ENCODE measurements at places on chromosomes 3 and 15.

DNA sequence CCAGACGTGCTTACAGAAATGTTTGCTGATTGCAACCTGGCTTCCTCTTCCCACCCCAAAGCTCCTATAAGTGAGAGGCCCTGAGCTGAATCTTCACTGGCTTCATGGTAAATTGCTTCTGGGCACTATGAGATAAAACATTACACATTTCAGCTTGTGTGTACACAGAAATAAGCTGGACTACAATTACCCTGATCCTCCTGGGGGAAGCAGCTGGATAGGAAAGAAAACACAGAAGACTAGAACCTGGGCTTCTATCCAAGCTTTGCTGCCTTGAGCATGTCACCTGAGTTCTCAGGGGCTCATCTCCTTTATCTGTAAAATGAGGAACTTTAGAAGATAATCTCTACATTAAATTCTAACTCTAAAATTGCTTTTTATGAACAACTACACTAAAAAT lies 40.3 kb downstream of the THBS1 start:
- DNase-seq: no peak

- DNase-seq: no peak
These were observed 34.4 kb upstream of the SLC6A1 start for GRCh38 chr3:10957976-10958749.

DNA sequence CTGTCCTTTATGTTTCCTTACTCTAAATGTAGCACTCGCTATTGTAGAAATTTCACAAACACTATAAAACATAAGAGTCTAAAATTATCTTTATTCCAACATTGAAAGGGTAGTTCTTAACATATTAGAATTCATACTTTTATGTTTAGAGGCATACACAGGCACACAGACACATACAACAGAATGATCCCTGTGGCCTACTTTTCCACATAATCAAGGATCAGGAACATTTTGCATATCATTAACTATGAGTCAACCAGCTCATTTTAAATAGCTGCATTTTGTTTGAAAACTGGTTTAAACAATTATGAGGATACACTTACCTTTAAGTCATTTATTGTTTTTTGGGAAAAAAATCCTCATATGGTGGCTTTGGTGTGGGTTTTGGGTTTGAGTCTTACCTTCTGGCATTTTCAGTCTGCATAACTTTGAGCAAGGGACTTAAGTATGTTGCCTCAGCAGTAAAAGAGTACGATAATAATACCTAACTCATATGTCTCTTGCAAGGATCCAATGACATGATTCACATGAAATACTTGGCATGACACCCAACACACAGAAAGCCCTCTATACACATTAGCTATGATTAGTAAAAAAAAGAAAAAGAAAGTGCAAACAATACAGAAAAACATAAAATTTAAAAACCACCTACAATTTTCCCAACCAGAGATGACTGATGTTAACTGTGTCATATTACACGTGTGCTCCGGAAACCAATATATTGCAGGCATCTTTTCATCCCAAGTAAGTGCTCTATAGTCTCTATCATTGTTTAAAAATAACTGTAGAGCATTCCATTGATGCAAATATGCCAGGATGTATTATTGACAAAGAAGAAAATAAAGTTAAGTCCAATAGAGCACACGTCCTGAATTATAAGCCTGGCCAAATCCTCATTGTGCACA lies 213.1 kb upstream of the ADAMTS9 start:
- DNase-seq: no peak

- no peak for DNase-seq
These were observed 136.1 kb upstream of the RBMS3 start for GRCh38 chr3:29144807-29145206.

DNA sequence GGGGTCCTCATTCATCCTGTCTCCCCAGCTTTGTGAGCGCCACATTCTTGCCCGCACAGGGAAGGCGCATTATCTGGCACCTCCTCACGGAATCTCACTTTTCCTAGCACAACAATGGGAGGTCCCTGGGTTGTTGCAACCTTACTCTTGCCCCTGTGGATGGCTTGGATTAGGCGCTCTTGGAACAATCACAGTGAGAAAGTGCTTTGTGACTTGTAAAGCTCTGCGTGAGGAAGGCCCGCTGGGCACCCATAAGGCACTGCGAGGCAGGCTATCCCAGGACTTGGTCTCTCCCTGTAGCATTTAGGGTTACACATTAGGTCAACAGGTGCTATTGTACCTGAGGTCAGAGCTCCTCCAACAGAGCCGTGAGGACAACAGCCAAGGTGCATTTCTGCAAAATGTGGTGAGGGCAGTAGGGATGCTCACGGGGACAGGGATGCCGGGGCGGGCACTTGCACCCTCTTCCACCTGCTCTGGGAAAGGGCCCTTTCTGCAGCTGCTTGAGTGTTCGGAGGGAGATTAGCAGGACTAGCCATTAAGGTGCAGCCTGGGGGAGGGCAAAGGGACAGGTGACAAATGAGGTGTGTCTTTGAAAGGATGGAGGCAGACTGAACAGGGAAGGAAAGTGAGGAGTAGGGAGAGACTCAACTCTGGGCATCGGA lies 13.9 kb upstream of the LRRC15 start:
- DNase-seq: no peak

DNA sequence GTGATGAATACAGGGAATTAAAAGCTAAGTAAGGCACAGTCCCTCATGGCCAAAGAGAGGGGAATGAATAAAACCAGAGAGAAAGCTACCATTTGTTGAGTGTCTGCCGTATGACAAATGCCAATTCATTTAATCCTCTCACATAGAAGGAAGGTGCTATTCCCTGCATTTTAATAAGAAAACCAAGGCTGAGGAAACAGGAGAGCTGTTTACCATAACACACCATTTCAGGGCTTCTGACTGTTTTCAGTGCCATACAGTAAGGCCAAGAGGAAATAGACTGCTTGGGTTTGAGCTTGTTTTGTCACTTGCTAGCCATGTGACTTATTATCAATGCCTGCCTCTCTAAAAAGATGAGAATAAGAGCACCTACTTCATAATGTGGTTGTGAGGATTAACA lies 10.1 kb downstream of the BTBD1 start:
- DNase-seq: no peak

DNA sequence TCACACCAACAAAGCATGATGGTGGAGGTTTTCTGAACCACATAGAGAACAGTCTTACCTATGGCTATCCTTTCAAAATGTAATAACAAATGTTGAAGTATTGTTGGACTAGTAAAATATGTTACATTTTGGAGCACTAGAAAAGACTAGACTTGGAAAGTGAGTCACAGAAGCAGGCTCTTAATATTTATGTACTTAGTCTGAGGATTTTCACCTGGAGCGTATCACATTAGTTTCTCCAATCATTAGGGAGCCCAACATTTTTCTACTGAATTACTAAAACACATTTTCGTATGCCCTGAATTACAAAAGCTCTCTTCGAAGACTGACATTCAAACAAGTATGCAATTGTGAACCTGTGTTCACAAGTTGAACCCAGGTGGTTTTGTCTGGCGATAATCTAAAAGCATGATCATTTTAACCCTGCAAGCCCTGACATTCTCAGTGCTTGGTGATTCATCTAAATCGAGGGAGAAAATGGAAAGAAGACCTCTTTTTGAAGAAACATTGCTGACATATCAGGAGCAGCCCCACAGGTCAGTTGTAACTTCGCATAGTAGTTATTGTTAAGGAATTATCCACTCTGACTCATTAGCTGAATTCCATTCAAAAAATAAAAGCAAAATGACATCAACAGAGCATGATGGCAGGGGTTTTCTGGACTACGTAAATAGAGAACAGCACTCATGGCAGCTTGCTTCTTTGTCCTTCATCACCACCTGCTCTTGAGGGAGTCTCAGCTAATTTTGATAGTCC lies 679.8 kb upstream of the NECTIN3 start:
- DNase-seq: no peak

- DNase-seq: no peak
These were observed 100.8 kb upstream of the SLC6A6 start for GRCh38 chr3:14301558-14301957.

DNA sequence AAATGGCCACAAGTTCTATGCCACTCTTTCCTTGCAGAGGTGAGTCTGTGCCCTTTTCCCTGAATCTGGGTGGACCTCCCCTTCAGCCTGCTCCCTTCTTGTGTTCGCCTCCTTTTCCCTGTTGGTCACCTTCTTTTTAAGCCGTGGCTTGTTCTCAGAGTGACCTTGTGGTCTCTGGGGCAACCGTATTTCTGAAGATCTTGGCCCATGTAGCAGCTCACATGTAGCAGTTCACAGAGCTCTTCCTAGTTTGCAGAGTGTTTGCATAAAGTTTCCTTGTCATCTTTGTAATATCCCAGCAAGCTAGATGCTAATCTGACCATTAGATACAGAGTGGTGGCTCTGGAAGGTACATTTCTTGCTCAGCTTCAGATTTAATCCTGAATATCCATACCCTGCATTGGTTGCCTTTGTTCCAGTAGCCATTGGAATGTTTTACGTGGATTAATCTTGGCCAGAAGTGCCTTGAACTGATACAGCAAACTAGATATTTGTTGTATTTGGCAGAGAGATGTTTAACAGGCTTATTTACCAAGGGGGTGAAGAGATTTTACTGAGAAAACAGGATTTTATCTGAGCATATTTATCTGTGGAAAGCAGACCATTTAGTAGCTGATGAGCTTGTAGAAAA lies 40.7 kb upstream of the BSN start:
- DNase-seq: no peak

Data from activated gamma-delta T cell (primary cell).